ENCODE measurements at places on chromosomes 2 and 18.

DNA sequence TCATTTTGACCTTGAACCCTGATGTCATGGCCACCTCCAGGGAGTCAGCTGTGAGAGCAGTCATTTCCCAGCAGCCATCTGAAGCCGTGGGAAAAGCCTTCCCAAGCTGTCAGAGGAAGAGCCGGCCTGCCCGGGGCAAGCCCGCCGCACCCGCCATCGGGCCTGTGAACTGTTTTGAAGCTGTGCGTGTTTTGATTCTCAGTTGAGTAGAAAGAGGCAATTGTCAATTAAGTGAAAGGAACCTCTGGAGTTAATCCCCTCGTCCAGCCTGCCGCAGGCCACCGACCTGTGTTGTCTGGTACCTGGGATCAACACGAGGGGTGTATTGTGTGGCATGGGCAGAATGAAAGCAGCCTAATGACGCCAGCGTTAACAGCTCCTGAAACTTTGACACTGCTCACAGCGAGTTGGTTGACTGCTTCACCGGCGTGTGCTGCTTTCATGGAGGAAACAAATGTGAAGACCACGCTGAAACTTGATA lies 318.4 kb downstream of the AGAP1 start:
- no peak for DNase-seq

- no peak for DNase-seq
Measured at GRCh38 chr2:233865838-233866237, 2.3 kb downstream of the MSL3B start.

DNA sequence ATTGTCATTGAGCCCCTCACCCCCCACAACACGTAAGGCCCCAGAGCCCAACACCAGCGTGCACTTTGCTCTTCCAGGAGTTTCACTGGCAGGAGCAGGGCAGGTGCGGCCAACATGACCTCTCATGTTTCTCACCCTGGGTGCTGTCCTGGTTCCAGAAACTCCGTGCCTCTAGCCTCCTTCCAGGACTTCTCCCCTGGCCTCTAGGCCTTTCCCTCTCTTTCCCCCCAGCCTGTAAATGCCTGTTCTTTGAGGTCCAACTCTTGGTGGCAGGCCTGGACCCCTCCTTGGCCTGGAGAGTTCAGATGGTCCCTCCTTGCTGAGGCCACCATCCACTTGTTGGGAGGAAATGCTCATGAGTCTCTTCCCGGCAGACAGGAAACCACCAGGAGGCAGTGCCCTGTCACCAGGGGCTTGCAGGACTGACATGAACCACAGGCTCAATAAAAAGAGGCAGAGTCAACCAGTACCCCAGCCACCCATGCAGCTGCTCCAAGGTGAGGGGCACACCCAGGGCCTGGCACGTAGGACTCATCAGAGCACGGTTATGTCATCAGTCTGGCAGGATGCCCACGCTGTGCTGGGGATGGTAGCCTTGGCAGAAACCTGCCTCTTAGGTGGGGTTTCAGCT lies 1.5 kb downstream of the MALL start:
- DNase-seq, result peak; percentile 27

DNA sequence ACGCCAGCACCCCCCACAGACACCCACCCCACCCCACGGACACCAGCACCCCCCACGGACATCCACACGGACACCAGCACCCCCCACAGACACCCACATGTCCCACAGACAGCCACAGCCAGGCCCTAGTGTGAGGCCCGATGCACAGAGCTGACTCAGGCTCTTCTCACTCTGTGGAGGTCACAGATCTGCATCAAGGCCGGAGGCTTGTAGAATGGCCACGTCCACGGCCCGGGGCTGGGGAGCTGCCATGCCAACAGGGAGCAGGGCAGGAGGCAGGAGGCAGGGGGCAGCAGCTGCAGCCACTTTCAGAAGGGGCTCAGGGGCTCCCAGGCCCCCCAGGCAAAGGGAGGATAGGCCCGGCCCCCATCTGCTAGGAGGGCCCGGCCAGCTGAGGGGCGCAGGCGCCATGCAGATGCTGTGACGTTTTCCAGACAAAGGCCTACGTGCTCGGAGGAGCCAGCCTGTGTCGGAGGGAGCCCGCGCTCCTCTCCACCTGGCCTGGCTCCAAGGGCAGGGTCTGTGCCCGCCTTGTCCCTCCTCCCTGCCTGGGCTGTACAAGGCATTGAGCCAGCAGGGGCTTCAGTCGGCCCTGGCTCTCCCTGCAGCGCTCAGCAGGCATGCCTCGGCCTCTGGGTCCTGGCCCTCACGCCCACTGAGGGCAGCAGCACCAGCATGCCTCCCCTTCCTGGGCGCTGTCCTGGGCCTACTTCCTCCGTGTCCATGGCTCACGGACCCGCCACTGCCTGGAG lies 249.0 kb downstream of the TWIST2 start:
- no peak for DNase-seq

DNA sequence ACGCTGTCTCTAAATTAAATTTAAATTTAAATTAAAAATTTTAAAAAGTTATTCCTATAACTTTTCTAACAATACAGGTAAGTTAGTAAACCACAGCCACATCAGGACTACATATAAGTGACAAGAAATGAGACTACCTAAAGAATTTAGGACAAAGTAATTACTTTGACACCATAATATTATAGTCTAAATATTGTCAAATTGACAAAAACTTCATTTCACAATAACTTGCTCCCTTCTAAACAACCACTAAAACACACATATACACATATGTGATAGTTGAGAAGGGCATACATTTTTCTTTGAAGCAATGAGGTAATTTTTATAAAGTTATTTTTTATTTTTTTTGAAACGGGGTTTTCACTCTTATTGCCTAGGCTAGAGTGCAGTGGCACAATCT lies 31.6 kb downstream of the FAM161A start:
- no peak for DNase-seq

DNA sequence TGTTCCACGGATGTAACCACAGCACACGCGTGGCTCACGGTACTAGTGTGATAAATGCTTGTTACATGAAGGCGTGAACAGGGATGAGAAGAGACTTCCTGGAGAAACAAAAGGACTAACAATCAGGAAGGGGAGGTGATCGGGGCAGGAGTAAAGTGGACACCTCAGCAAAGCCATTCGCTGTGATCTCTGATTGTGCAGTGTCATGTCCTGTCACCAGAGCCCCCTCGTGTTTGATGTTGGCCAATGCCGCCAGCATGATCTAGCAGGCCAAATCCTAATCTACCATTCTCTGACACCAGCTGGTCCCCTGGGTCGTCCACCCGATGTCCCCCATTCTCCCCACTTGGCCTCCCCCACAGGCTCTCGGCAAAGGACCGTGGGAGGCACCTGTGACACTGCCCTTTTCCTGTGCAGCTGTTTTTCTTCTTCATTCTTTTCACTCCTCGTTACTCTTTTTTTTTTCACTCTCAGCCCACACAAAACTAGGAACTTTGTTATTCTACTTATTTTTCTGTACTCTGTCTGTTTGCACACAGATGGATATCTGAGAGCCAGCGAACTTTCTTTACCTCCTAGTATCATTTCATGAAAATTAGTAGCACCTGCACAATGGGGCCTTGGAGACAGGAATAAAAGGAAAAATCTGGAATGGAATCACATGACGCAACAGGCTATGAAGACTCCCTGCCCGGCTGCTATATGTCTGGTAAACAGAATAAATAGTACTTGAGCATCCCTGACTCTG lies 146.8 kb downstream of the TGIF1 start:
- peak; percentile 55 for DNase-seq

DNA sequence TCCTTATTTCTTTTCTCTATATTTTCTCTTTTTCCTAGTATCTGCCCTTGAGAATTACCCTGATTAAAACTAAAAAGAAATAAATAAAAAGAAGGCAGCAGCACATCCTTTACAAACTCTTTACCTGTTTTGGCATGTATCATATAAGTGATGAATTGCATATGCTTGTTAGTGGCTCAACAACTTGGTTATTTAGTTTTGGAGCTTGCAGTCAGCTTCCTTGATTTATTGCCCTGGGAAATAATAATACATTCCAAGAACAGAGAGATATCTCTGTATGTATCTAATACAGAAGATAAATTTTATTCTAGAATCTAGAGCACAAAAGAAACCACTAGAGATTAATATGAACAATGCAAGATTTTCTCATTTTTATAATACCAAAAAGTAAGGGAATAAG lies 139.8 kb upstream of the ZC3H15 start:
- DNase-seq, result no peak

DNA sequence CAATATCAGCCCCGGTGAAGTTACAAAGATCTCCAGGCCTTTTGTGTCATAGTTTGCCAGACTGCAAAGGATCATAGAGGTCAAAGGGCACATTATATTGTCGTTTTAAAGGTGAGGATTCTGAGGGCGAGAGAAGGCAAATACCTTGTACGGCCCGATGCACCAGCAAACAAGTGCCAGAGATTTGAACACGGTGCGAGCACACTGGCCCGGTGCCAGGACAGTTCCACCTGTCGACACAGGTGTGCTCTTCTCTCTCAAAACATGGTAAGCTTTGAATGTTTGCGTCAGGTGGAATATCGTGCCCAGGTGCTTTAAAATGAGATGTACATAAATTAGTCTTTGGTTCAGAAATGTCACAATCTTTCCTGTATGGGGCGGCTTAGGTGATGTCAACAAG lies 776.1 kb upstream of the ID2 start:
- DNase-seq, result no peak

DNA sequence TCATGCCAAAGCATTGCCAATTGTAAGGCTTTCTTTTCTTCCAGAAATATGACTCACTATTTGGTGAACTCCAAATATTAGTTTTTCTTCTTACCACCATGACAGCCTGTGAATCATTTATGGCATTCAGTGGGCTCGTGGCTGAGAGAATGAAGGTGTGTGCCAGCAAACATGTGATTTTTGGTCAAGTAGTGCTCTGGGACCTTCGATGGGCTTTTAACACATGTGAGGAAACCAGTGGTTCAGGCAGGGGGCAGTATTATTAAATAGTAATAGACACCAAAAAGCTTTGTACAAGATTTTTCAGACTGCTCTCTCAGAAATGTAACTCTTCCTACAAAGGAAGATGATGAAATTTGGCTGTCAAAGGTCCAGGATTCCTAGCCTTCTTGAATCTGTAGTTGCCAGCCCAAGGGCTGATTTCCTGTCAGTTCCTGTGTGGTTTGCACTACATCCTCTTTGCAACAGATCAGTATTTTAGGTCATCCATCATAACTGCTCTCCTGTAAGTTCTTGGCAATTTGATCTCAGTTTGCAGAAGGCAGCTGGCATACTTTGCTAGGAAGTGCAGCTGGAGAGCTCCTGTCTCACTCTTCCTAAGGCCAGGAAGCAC lies 64.3 kb downstream of the BABAM2 start:
- peak; percentile 47 for DNase-seq

DNA sequence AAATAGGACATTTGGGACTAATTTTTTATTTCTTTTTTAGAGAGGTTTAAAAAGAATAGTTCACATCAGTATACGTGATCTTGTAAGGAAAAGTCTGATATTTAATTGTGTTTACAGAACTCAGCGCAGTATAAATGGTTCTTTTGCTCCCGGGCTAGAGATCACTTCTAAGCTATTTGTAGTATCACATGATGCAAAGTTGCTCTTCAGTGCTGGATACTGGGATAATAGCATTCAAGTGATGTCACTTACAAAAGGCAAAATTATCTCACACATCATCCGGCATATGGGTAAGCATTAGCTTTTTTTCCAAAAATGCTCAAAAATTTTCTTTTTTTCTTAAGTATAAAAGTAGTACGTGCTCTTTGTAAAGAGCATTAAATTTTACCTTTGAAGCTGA lies 37.4 kb upstream of the CYP20A1 start:
- DNase-seq, result no peak

GRCh38 chr18:8849696-8850095 lies 144.3 kb downstream of the MTCL1 start:
- no peak for DNase-seq

GRCh38 chr18:32280911-32281310 lies 91.1 kb downstream of the MEP1B start:
- no peak for DNase-seq

DNA sequence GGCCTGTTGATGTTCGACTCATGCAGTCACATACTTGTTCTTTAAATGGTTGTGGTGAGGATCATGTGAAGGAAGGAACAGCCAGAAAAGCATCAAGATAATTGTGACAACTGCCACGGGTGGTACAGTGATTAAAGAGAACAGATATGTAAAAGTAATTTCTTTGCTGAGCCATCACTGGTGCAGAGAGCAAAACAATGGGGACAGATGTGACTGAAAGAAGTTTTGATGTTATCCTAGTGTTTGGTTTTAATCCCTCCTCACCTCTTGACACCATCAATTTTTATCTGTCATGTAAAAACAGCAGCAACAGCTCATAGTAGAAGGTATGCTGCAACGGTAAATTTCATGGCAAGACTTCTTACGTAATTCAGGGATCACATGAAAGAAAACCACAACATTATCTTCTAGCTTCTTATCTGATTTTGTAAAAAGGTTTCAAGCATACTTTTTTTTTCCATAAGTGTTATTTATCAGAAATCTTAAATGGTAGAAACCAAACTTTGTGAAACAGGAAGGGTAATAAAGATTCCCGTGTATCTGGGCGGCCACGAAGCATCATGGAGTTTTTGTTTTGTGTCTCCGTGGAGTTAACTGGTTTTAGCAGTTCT lies 65.2 kb downstream of the PLCL1 start:
- peak; percentile 28 for DNase-seq

- no peak for DNase-seq
Measured at GRCh38 chr2:19671916-19672315, 229.9 kb downstream of the TTC32 start.

DNA sequence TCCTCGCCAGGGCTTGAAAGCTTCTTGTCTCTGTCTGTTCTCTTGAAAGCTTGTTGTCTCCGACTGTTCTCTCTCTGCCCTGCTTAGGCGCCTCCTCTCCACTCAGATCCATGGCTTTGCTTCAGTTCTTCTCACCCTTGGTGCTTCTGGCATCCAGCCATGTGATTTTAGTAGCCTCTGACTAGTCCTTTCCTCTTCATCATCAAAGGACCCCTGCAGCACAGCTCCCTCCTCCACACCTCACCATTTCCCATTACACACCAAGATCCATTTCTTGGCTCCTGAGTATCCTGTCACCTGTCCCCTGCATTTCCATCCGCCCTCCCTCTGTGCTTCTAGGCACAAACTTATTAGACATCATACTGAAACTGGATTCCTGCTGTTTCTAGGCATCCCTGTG lies 59.4 kb downstream of the ZNF236 start:
- DNase-seq, result no peak

- no peak for DNase-seq
Measured at GRCh38 chr2:31302940-31303563, 69.1 kb downstream of the EHD3 start.

GRCh38 chr2:148515120-148515519 lies 129.4 kb upstream of the EPC2 start:
- no peak for DNase-seq

- DNase-seq, result no peak
Measured at GRCh38 chr2:43874776-43875451, 36.1 kb downstream of the ABCG8 start.

GRCh38 chr18:56748698-56749268 lies 97.6 kb downstream of the WDR7 start:
- DNase-seq, result no peak

DNA sequence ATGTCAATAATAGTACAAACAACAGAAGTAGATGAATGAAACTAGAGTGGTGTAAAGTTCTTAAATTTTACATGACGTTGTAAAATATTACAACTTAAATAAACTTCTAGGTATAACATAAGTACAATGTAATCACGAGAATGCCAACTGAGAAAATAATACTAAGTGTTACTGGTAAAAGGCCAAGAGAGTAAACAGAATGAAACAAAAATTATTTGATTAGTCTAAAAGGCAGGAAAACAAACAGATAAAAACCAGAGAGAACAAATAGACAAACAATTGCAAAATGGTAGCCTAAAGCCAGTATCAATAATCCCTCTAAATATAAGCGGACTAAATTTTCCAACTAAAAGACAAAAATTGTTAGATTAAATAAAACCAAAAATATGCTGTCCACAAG lies 71.9 kb downstream of the SMAD2 start:
- no peak for DNase-seq
